ENCODE measurements at places on chromosomes 11 and 22.

GRCh38 chr11:12079726-12080556 is 30.4 kb upstream of the MICAL2 start:
- peak; percentile 71 for DNase-seq

DNA sequence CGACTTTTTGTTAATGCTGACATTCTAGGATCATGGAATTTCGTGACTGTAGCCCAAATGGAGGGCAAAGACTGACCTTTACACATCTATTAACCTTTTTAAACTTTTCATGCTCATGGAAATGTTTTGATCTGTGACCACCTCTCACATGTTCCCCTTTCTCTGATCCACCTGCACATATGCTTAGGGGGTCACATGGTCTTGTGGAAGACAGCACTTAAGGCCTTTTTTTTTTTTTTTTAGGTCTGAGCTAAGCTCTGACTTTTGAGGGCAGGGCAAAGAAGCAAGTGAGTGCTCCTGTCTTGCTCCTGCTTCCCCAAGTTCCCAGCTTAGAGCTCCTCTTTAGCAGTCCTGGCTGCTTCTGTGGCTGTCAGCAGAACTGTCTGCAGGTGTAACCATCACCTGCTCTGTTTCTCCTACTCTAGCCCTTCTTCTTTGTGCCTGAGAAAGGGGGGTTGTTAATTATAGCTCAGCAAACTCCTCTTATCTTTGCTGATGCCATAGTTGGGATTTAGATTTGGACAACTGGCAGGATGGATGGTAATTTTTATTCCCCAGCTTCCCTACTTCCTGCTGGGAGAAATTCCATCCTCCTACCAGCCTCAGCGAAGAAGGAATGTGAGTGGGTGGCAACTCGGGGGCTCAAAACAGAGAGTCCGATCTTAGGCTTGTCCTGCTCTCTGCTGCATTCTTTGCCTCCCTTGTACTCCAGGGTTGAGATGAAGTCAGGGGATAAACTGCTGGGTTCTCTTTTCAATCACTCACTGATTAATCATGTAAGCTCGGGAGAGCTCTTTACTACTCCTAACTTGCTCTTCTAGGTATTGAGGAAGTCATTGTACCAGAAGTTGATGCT is 64.4 kb downstream of the GRAMD1B start:
- no peak for DNase-seq

- DNase-seq: no peak
Observed at GRCh38 chr11:107041088-107041444, 22.8 kb upstream of the GUCY1A2 start.

- peak; percentile 60 for DNase-seq
Observed at GRCh38 chr11:19557720-19558140, 154.9 kb upstream of the NAV2 start.

DNA sequence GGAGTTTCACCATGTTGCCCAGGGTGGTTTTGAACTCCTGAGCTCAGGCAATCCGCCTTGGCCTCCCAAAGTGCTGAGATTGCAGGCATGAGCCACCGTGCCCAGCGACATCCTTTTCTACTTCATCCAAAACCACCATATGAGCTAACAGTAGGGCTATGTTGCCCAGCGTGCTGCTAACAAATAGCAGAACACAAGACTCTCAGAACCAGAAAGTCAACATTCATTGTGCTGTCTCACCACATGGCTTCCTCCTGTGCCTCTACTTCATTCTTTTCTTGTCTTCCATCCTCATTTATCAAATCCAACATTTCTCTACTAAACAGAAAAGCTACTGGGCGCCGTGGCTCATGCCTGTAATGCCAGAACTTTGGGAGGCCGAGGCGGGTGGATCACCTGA is 12.0 kb upstream of the DENND5A start:
- DNase-seq: no peak

DNA sequence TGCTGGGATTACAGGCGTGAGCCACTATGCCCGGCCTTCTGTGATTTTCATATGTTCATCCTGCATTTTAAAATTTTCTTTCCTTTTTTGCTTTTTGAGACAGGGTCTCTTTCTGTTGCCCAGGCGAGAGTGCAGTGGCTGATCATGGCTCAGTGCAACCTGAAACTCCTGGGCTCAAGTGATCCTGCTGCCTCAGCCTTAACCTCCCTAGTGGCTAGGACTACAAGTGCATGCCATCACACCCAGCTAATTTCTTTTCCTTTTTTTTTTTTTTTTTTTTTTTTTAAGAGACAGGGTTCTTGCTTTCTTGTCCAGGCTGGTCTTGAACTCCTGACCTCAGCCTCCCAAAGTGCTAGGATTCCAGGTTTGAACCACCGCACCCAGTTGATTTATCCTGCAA is 54.1 kb upstream of the WT1 start:
- no peak for DNase-seq

GRCh38 chr11:61270354-61271076 is 24.6 kb downstream of the VWCE start:
- DNase-seq: no peak

GRCh38 chr22:39110631-39111561 is 13.9 kb downstream of the APOBEC3H start:
- DNase-seq: no peak

DNA sequence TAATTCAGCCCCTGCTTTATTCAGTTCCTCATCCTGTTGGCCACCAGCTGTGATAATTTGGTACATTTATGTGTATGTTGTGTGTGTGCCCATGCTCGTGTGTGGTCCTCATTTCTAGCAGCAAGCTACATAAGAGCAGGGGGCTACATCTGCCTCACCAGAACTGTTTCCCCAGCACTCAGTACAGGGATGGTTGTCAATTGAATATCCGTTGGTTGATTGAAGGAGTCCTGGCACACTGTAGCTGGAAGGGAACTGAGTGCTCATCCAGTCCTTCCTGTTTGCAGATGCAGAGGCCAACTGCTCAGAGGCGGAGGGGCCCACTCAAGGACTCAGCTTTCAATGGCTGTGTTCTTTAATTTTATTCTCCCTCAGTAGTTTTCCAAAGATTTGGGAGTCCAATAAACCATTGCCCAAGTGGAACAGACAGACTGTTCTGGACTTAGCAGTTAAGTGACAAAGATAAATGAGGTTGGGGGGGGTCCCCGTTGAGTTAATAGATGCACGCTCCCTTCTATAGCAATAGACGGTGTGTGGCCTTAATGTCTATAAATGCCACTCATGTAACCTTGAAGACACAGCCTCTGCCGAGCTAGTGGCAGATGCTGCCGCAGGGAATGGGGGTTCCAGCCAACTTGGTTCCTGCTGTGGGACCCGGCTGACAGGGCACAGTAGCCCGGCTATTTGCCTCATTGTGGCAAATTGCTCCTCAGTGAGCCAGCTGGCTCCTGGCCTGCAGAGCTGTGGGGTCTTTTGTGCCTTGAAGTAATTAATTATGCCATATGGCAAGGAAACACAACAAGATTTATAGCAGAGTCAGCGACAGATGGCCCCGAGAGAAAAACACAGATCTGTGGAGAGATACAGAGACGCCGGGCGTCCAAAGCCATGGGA is 71.4 kb upstream of the GRK3 start:
- DNase-seq: no peak

- no peak for DNase-seq
Observed at GRCh38 chr22:42111798-42112197, 18.8 kb downstream of the CYP2D6 start.

GRCh38 chr11:68551223-68551622 is 90.7 kb downstream of the PPP6R3 start:
- no peak for DNase-seq
